Endothelial cell (in vitro differentiated cells): ENCODE measurements at places on chromosomes 11 and 22. TPM values are rescaled to one million over a fixed set of nuclear protein-coding genes. Genes with fewer than 3 reads are reported as not detected.

DNA sequence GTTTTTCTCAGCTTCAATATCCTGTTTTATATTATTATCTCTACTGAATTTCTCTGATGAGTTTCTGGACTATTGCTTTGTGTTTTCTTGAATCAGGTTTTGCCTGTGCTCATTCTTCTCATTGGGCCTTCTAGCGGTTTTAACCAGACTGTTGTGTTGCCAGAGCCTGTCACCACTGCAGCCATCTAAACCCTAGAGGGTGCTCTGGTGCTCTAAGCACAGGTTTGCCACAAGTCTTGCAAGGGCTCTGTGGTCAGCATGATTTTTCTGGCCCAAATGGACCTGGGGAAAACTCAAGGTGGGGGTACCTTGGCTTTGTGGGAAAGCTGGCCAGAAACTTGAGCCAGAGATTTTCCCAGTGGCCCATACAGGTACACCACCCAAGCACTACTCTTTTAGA is 52.4 kb upstream of the TYR start:
- no peak for DNase-seq

- no peak for DNase-seq
These were observed 159.9 kb downstream of the FBXO7 start for GRCh38 chr22:32634421-32634981.

DNA sequence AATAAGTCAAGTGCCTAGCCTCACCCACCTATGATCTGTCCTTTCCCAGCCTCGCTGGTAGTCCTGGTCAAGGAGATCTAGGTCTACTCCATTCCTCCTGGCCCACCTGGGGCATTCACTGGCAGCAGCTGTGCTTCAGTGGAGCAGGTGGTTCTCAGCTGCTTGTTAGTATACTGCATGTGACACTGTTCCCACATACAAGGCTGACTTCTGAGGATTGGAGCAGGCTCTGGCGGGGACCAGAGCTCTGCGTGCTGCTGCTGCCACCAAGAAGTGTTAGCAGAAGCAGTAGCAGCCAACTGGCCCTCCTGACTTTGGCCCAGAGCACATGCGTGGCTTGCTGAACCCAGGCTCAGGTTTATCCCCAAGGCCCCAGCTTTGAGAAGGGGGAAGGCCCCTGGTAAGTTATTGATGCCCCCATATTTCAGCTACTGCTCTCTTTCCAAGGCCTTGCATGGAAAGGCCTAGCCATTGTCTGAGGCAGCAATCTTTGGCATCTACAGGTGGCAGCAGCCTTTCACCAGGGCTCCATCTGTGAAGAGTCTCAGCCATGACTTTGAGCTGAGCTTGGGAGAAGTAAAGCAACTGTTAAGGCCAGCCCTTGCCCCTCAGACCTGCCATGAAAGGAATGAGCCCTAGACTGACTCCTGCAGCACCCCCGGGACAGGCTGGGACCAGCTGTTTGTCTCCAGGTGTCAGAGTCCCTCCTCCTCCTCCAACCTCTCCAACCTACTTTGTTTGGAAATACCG is 26.5 kb downstream of the ARHGAP1 start:
- no peak for DNase-seq

DNA sequence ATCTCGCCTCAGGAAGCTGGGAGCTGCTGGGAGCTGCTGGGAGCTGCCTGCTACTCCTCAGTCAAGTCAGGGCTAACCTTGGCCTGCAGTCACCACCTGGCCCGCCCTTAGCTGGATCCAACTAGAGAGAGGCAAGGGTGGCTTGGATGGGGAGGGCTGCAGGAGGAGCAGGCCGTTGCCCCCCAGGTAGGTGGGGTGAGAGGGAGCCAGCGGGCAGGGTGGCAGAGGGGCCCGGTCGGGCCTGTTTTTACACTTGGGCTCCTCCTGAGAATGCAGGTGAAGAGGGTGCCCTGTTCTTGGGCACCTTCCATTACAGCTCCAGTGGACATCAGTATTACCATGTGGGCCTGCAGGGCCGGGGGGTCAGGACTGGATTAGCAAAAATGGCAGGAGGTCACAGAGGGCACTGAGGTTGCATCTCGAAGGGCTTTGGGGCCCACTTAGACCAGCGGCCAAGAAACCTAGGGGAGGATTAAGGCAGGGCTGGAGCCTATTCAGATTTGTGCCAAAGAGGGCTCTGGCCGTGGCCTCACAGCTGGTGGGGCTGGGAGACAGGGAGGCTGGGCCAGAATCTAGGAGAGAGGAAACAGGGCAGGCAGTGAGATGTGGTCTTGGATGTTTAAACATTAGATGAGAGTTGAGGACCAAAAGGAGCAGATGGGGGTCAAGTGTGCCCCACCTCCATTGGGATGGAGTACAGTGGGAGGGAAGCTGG is 60.8 kb upstream of the TTLL12 start:
- no peak for DNase-seq

DNA sequence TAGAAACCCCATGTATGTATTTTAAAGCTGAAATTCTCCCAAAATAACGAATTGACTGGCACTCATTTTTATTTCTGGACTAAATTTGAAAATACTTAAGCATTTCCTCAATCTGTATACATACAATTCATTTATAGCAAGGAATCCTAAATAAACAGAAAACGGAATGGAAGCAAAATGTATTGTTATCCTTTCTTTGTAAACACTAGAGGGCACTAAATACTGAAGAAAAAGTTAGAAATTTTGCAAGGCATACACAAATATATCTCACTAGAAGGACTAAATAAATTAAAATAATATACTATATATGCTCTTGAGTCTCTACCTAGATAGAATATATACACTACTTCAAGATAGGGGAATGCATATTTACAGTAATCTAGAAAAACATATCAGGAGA is 23.1 kb upstream of the ANO5 start:
- no peak for DNase-seq

GRCh38 chr11:2199466-2200341 is 28.1 kb upstream of the TH start:
- no peak for DNase-seq

Gene PNPLA2
- total RNA-seq = 40.5 TPM

Gene NEFH
- total RNA-seq = 18.2 TPM
